ENCODE measurements at places on chromosomes 7 and 10.

- H3K4me3 ChIP-seq: no peak overlapping the region
- H3K36me3 ChIP-seq: no peaks in the 10 kb centered on the region
- H3K27me3 ChIP-seq: no peaks in the 10 kb centered on the region
- no peak overlapping the region for H3K27ac ChIP-seq
- DNase-seq: no peak
These were observed 6.7 kb upstream of the ADAM12 start for GRCh38 chr10:126394948-126395347.

- no peak overlapping the region for H3K27ac ChIP-seq
- H3K4me1 ChIP-seq: no peaks in the 10 kb centered on the region
- no peak for DNase-seq
- H3K27me3 ChIP-seq: no peaks in the 10 kb centered on the region
- no peaks in the 10 kb centered on the region for H3K36me3 ChIP-seq
- H3K4me3 ChIP-seq: no peak overlapping the region
These were observed 65.9 kb downstream of the ABCB5 start for GRCh38 chr7:20681258-20681882.

GRCh38 chr7:112421666-112422486 is 28.4 kb upstream of the IFRD1 start:
- no peak overlapping the region for H3K27ac ChIP-seq
- no peaks in the 10 kb centered on the region for H3K27me3 ChIP-seq
- no peak overlapping the region for H3K4me3 ChIP-seq
- DNase-seq: no peak

DNA sequence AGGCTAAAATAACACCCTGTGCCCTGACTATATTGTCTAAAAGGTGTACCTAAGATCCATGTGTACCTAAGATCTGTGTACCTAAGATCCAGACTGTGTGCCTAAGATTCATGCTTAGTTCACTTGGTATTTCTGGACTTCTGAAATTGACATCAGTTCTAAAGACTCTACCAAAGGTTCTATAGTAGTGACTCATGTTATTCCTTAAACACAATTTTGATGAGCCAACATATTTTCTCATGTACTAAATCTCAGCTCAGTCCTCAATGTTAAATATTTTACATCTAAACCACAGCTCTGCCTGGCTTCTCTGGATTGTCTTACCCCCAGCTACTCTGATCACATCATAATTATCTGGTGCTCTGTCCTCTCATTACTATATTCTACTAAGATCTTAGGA is 802.3 kb upstream of the SORCS1 start:
- no peak for DNase-seq
- no peak overlapping the region for H3K4me3 ChIP-seq
- H3K27ac ChIP-seq: no peak overlapping the region

DNA sequence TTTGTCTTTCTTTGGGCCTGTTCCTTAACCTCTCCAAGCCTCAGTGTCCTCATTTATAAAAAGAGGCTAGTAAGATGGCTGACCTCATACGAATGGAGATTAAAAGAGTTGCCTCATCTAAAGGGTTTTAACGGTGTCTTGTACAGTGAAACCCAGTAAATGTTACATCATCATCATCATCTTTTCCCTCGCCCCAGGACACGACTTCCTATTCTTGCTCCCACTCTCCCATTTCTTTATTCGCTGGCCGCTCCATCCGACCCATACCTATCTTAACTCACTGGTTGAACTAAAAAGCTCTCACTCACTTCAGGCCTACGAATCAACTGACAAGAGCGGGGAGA is 554 bp downstream of the FRA10AC1 start:
- no peaks in the 10 kb centered on the region for H3K27me3 ChIP-seq
- H3K4me3 ChIP-seq: peak overlapping the region; percentile 60
- peak overlapping the region; percentile 82 for H3K27ac ChIP-seq
- no peak for DNase-seq
- peaks cover 4% of the 10 kb centered on the region for H3K36me3 ChIP-seq

DNA sequence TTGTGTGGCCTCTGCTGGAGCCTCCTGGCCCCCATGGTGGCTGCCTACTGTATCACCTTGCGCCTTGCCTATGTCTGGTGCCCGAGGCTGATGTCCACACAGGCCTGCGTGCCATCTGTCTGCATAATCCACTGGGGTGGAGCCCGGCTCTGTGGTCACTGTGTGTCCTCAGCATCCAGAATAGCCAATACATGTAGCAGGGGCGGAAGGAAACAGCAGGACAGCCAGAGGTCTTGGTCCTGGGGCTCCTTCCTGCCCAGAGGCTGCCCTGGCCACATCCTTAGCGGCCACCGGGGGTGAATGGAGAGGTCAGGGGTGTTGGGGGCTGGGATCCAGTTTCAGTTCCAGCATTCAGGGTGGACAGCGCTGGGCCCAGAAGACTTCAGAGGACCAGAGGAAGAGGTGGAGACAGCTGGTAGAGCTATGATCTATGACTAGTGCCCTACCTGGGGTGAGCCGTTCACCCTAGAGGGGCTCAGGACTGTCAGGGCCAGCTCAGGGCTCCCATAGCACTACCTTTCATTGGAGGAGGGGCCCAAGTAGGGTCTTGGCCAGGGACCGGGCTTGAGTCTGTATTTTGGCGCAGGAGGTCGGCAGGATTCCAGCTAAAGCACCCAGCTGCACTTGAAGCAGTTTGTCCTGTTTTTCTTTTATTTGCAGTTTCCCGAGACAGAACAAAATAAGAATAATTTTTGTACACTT is 15.9 kb downstream of the YKT6 start:
- H3K4me3 ChIP-seq: no peak overlapping the region
- no peak for DNase-seq
- H3K27ac ChIP-seq: no peak overlapping the region
- H3K4me1 ChIP-seq: no peaks in the 10 kb centered on the region
- H3K27me3 ChIP-seq: no peaks in the 10 kb centered on the region
- H3K36me3 ChIP-seq: peaks cover 4% of the 10 kb centered on the region

DNA sequence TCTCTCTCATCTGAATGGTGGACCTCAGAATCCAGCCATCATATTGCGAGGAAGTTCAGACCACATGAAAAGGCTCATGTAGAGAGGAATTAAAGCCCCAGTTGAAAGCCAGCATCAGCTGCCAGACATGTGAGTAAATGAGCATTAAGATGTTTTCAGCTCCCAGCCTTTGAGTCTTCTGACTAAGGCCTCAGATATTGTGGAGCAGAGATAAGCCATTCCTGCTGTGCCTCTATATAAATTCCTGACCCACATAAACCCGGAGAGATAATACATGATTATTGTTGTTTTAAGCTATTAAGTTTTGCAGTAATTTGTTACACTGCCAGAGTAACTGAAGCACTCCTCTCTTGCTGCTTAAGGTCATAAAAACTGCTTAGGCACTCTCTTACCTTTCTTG is 14.6 kb downstream of the FAM149B1 start:
- no peaks in the 10 kb centered on the region for H3K27me3 ChIP-seq
- DNase-seq: no peak
- H3K36me3 ChIP-seq: peaks cover 2% of the 10 kb centered on the region

DNA sequence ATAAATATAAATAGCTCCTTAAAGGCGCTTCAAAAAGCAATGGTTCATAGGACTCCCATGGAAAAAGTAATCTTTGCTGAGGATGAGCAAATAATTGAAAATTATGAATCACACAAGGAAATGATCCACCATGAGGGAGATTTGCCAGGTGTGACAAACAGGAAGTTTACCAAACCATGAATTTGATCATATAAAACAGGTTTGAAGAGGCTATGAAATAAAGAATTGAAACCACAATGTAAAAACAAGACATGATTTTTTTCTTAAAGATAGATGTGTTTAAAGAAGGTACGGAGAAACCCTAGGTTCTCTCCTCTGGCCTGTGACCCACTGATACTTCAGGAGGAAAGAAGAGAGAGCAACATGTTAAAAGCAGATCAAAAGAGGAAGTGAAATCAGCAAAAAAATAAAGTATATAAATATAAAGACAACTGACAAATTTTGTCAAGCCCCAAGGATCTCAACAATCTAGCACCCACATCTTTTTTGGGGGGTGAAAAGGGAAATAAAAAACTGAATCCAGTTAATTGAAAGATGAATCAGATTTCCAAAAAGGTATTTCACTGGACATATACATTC is 111.3 kb upstream of the ASAH2 start:
- H3K27me3 ChIP-seq: no peaks in the 10 kb centered on the region
- peak; percentile 5 for DNase-seq
- peaks cover 8% of the 10 kb centered on the region for H3K4me1 ChIP-seq
- no peaks in the 10 kb centered on the region for H3K36me3 ChIP-seq
- H3K4me3 ChIP-seq: no peak overlapping the region

DNA sequence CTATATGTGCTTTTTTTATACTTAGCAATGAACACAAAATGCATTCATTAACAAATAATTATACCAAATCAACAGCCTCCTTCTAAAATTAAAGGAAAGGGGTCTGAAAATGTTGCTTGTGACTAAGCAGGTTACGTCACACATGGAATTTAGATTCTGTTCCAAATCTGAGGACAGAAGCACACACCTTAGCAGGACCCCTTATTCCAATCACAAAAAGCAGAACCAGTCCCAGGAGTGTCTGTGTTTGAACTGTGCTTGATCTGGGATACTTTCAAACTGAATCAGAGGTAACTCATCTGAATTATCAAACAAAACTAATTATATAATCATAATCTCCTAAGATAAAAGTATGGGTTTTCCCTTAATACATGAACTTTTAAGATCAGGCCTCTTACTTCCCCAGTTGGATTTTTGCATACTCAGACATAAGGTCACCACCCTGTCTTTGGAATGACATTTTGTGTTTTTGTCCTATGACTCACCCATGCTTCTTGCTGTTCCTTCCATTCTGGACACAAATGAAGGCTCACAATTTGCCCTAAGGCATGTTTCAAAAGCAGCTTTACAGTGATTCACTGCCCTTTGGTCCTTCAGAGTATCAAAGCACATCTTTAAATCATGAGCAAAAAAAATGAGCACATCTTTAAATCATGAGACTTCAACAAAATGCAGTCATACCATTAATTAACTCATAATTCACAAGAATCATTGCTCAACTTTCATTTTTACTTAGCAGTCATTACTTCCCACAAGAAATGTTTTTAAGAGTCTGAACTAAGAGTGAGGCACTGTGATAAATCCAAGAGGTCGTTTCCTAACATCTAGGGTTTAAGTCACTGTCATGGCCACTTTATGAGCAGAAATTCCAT is 35.5 kb downstream of the SEMA3C start:
- H3K27me3 ChIP-seq: no peaks in the 10 kb centered on the region
- peak overlapping the region; percentile 72 for H3K27ac ChIP-seq
- DNase-seq: peak; percentile 98
- H3K4me3 ChIP-seq: no peak overlapping the region

- H3K4me3 ChIP-seq: no peak overlapping the region
- no peaks in the 10 kb centered on the region for H3K27me3 ChIP-seq
- H3K27ac ChIP-seq: no peak overlapping the region
- no peaks in the 10 kb centered on the region for H3K4me1 ChIP-seq
- no peaks in the 10 kb centered on the region for H3K36me3 ChIP-seq
These were observed 97.8 kb downstream of the CALCR start for GRCh38 chr7:93476491-93477344.

GRCh38 chr7:134996097-134996550 is 9.8 kb downstream of the AGBL3 start:
- no peak overlapping the region for H3K27ac ChIP-seq
- H3K4me1 ChIP-seq: no peaks in the 10 kb centered on the region
- no peak overlapping the region for H3K4me3 ChIP-seq
- no peak for DNase-seq
- H3K36me3 ChIP-seq: no peaks in the 10 kb centered on the region

DNA sequence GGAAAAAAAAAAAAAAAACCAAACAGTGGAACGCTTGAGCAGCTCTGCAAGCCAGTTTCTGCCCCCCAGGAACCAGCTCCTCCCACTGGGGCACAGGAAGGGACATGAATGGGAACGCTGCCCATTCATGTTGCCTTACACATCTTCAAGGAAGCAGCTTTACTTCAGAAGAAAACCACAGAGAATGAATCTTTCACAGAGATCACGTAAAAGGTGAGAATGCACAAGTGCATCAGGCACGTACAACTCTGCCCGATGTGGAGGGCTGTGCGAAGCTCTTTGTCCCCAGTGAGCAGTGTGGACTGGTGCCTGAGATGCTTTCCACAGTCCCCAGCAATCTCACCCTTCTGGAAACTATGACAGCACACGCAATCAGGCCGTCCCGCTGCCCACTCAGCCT is 106.2 kb downstream of the DLG5 start:
- no peaks in the 10 kb centered on the region for H3K27me3 ChIP-seq
- no peak overlapping the region for H3K4me3 ChIP-seq
- H3K4me1 ChIP-seq: peaks cover 24% of the 10 kb centered on the region
- H3K27ac ChIP-seq: peak overlapping the region; percentile 32
- DNase-seq: peak; percentile 26

DNA sequence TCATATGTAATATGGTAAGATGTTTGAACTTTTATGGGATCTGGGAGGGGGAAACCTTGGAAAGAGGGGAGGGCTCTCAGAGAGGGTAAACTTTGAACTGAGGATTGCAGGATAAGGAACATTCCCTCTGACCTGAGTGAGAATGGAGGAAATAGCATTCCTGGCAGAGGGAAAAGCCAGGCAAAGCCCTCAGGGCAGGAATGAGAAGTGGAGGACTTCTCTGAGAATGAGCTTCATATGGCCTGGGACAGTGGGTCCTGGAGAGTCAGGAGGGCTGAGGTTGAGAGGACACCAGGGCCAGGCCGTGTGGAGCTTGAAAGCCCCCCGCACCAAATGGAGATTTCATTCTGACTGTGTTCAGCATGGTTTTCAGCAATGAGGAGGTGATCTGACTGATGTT is 34.2 kb downstream of the NPVF start:
- DNase-seq: no peak
- no peaks in the 10 kb centered on the region for H3K27me3 ChIP-seq
- no peaks in the 10 kb centered on the region for H3K36me3 ChIP-seq
- H3K4me3 ChIP-seq: no peak overlapping the region

- no peak overlapping the region for H3K27ac ChIP-seq
- H3K4me3 ChIP-seq: no peak overlapping the region
- no peak for DNase-seq
These were observed 140.7 kb downstream of the RGS10 start for GRCh38 chr10:119401671-119402395.

GRCh38 chr10:112607506-112607905 is 160.5 kb downstream of the VTI1A start:
- no peaks in the 10 kb centered on the region for H3K36me3 ChIP-seq
- DNase-seq: no peak
- H3K27ac ChIP-seq: no peak overlapping the region
- H3K4me1 ChIP-seq: no peaks in the 10 kb centered on the region

DNA sequence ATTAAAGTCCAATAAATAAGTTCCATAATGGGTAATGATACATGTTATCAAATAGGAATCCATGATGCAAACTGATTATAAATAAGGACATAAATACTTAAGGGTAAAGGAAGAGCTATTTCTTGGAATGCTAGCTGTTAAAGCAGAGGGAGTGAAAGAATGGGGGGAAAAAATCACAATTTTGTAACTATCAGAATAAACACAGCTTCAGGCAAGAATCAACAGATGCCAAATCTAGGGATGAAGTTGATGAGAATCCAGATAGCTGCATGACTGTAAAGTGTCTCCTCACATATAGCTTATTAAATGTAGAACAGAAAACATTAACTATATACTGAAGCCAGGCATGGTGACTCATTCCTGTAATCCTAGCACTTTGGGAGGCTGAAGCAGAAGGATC is 4.9 kb downstream of the IPMK start:
- no peak overlapping the region for H3K4me3 ChIP-seq
- no peaks in the 10 kb centered on the region for H3K36me3 ChIP-seq
- peaks cover 21% of the 10 kb centered on the region for H3K4me1 ChIP-seq
- no peaks in the 10 kb centered on the region for H3K27me3 ChIP-seq
- H3K27ac ChIP-seq: no peak overlapping the region

- DNase-seq: no peak
- peak within 1 kb of the TSS; percentile 100 for H3K27ac ChIP-seq
- H3K27me3 ChIP-seq: no peaks in the 10 kb centered on the region
- H3K4me3 ChIP-seq: peak within 1 kb of the TSS; percentile 98
These were observed at the start of gene KLF6 for GRCh38 chr10:3784510-3785250. Gene KLF6, minus strand, starts transcription at chr10:3785209. Its CDS starts 195 bp downstream, at chr10:3785014.

- no peaks in the 10 kb centered on the region for H3K4me1 ChIP-seq
- H3K4me3 ChIP-seq: no peak overlapping the region
- no peak for DNase-seq
- H3K36me3 ChIP-seq: no peaks in the 10 kb centered on the region
- H3K27me3 ChIP-seq: no peaks in the 10 kb centered on the region
These were observed 12.0 kb downstream of the SFTPD start for GRCh38 chr10:79936625-79937615.

Data from keratinocyte (primary cell).